Heart left ventricle (tissue), 16 donors: ENCODE measurements at places on chromosomes 3 and 15. TPM values are rescaled to one million over a fixed set of nuclear protein-coding genes. Genes with fewer than 3 reads are reported as not detected.
A peak's percentile ranks its signal among the peaks of the same experiment; 100 is the strongest.

Gene NUSAP1
- 0.62 TPM for total RNA-seq

Gene MAP1A
- total RNA-seq, result 29.6 TPM

Gene SENP7
- 11.3 TPM for total RNA-seq

Gene AMOTL2
- 26.0 TPM for total RNA-seq

Gene TMF1
- total RNA-seq, result 21.2 TPM

Gene ERICH6
- total RNA-seq, result not detected

Gene TRAT1
- not detected for total RNA-seq

DNA sequence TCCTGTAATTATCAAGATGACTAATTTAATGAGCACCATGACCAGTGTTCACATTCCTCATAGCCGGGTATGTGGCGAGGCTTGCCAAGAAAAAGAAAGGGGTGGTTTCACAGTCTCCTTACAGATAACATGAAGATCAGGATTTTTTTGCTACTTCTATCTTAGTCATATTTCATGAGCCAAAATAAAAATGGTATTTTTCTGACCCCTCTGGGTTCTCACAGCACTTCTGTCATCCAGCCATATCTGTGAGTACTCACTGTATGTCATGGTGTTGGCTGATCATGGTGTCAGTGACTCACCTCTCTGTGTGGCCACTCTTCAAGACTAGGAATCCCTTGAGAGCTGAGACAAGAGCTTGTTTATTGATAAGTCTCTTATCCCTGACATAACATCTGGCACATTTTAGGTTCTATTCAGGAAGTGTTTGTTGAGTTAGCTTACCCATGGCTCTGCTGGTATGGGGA, 130.5 kb upstream of the LMCD1 start:
- DNase-seq, result no peak

DNA sequence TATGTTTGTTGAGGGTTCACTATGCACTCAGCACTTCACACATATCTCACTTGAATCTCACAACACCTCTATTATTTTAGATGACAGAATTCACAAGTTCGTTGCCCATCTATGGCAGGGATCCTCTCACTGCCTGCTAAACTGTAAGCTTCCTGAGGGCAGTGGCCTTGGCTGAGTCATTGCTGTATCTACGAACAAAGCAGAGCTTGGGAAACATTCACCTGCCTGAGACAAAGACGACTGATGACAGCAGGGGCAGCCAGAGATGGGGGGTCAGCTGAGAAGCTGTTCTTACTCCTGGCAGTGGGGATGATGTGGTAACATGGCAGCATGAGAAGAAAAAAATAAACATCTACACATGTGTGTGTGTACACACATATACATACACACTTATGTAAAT, 125.5 kb upstream of the NMNAT3 start:
- DNase-seq, result no peak

- DNase-seq, result no peak
Observed at GRCh38 chr3:159637883-159638542, 350.6 kb upstream of the IL12A start.

- DNase-seq, result no peak
Observed at GRCh38 chr3:60528651-60529050, 722.6 kb downstream of the FHIT start.

GRCh38 chr3:124759666-124760401, 29.6 kb downstream of the UMPS start:
- no peak for DNase-seq

DNA sequence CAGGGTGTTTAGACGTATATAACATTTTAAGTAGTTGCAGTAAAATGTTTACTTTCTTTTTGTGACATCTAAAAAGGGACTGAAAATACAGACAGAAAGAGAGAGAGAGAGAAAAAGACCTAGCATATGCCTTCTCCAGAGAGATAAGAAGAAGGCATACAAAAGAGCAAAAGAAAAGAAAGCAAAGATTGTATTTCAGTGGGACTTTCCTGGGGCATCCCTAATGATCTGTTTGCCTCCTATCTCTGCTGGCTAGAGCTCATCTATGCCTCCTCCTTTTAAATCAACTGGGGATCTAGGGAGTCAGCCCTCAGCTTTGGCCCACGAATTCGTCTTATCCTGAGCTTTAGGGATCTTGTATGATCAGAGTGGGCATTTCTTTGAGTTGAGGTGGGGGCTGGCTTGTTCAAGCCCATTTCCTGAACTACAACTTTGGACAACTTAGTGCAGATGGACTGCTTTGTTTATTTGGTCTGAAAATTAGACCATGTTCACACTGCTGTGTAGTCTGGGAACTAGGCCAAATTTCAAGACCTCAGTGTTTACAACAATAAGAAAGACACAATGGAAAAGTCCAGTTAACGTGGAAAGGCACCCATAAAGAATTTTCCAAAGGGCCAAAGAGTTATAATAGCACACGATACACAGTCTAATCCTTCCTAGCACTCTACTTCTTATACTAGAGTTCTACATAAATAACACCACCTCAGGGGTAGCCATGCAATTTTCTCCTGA, 61.0 kb downstream of the ATP8B4 start:
- DNase-seq, result no peak

DNA sequence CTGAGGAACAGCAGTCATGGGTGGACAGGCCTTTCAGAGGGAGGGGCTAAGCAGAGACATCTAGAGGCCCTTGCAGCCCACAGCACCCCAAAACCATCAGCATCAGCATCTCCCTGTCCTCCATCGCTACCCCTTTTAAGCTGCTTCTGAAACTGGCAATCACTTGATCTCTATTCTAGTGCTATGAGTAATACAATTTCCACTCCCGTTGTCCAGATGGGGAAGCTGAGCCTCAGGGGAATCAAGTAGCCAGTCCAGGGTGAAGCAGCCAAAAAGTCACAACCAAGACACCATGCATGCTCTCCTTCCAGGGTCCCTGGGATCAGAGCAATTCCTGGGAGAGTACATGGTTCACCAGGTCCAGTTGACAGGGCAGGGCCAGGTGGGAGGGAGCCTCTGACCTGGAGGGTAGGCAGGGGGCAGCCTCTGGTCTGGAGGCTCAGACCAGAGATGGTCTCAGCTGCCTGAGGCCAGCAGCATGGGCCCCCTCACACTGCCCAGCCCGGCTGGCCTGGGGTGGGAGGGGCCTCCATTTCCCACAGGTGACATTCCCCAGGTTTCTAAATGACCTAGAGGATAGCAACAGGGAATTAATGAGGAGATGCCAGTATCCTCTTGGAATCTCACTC, 30.0 kb downstream of the KLHL25 start:
- no peak for DNase-seq

DNA sequence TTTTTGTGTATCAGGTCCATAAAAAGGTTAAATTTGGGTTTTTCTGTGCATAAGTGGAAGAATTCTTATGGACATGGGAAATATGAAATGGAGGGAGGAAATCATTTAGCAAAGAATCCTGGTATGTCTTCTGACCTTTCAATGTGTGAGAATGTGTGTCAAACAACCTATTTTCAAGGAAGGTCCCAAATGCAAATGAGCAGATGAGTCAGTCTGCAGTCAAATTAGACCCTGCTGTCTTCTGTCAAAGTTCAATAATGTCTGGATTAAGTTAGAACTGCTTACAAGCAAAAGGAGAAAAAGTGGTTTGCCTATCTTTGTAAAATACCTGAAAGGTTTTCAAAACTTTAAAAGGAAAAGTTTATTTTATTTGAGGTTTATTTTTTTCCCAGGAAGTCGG, 15.3 kb downstream of the FBN1 start:
- no peak for DNase-seq

DNA sequence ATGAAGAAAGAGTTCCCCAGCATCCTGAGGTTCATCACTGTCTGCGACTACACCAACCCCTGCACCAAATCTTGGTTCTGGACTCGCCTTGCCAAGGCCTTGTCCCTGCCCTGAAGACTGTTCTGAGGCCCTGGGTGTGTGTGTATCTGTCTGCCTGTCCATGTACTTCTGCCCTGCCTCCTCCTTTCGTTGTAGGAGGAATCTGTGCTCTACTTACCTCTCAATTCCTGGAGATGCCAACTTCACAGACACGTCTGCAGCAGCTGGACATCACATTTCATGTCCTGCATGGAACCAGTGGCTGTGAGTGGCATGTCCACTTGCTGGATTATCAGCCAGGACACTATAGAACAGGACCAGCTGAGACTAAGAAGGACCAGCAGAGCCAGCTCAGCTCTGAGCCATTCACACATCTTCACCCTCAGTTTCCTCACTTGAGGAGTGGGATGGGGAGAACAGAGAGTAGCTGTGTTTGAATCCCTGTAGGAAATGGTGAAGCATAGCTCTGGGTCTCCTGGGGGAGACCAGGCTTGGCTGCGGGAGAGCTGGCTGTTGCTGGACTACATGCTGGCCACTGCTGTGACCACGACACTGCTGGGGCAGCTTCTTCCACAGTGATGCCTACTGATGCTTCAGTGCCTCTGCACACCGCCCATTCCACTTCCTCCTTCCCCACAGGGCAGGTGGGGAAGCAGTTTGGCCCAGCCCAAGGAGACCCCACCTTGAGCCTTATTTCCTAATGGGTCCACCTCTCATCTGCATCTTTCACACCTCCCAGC, 2.9 kb downstream of the MYD88 start:
- no peak for DNase-seq

DNA sequence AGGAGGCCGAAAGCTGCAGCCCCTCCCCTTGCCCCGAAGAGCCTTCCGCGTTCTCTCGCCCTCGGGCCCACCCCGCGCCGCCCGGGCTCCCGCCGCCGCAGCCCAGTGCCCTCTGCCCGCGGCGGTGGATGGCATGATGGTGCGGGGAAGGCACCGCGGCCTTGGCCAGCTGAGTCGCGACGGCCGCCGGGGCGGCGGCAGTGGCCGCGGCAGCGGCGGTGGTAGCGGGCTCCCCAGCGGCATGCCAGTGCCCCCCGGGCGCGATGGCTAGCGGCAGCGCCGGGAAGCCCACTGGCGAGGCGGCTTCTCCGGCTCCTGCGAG, 1.2 kb downstream of the TLNRD1 start:
- DNase-seq, result no peak

- DNase-seq, result peak; percentile 71
Observed at GRCh38 chr15:80932989-80933388, 56.6 kb downstream of the MESD start.

DNA sequence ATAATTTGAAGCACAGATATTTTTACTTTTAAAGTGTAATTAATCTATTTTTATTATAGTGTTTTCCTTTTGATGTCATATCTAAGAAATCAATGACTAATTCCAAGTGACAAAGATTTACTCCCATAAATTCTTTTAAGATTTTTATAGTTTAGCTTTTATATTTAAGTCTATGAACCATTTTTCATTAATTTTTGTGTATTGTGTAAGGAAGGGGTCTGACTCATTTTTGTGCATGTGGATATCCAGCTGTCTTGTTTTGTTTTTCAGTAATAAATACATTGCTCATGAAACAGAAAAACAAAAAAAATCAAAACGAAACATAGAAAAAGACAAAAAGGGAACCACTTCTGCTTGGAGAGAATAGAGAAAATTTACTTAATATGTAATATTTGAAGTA, 145.1 kb downstream of the EPHA6 start:
- no peak for DNase-seq

GRCh38 chr3:122295266-122296062, 29.6 kb upstream of the CSTA start:
- DNase-seq, result no peak

DNA sequence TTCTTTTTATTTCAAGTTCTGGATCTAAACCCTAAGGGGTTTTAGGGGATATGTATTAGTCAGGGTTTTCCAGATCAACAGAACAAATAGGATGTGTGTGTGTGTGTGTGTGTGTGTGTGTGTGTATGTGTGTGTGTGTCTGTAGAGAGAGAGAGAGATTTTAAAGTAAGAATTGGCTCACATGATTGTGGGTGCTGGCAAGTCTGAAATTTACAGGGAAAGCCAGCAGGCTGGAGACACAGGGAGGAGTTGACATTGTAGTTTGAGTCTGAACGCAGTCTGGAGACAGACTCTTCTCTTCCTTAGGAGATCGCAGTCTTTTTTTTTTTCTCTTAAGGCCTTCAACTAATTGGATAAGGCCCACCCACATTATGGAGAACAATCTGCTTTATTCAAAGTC, 428.8 kb upstream of the TBL1XR1 start:
- DNase-seq, result no peak
